ENCODE measurements at places on chromosomes 3 and 15.

- H3K36me3 ChIP-seq: no peaks in the 10 kb centered on the region
- H3K4me3 ChIP-seq: no peak overlapping the region
- no peaks in the 10 kb centered on the region for H3K4me1 ChIP-seq
- no peak for DNase-seq
- H3K27me3 ChIP-seq: no peaks in the 10 kb centered on the region
Observed at GRCh38 chr3:53511246-53511645, 16.8 kb downstream of the CACNA1D start.

- no peak overlapping the region for H3K27ac ChIP-seq
- H3K4me3 ChIP-seq: no peak overlapping the region
- no peak for DNase-seq
- peaks cover 6% of the 10 kb centered on the region for H3K27me3 ChIP-seq
Observed at GRCh38 chr15:84961114-84961452, 20.6 kb upstream of the PDE8A start.

- H3K4me1 ChIP-seq: no peaks in the 10 kb centered on the region
- H3K36me3 ChIP-seq: no peaks in the 10 kb centered on the region
- H3K4me3 ChIP-seq: no peak overlapping the region
- no peak for DNase-seq
Observed at GRCh38 chr3:56059731-56060130, 408.5 kb downstream of the ERC2 start.

- no peak for DNase-seq
- peak overlapping the region; percentile 96 for H3K4me3 ChIP-seq
- peaks cover 3% of the 10 kb centered on the region for H3K4me1 ChIP-seq
- H3K27me3 ChIP-seq: no peaks in the 10 kb centered on the region
- H3K27ac ChIP-seq: peak overlapping the region; percentile 97
- H3K36me3 ChIP-seq: peaks cover 27% of the 10 kb centered on the region
Observed at GRCh38 chr3:179603321-179603720, 1.1 kb downstream of the MRPL47 start.

GRCh38 chr3:181705086-181705480 lies 6.6 kb upstream of the SOX2 start:
- peaks cover 58% of the 10 kb centered on the region for H3K27me3 ChIP-seq
- no peak overlapping the region for H3K27ac ChIP-seq
- DNase-seq: no peak

- no peak overlapping the region for H3K4me3 ChIP-seq
- peaks cover 31% of the 10 kb centered on the region for H3K4me1 ChIP-seq
- no peaks in the 10 kb centered on the region for H3K27me3 ChIP-seq
- DNase-seq: no peak
- no peaks in the 10 kb centered on the region for H3K36me3 ChIP-seq
Observed at GRCh38 chr15:52440946-52441345, 87.7 kb downstream of the MYO5A start.

DNA sequence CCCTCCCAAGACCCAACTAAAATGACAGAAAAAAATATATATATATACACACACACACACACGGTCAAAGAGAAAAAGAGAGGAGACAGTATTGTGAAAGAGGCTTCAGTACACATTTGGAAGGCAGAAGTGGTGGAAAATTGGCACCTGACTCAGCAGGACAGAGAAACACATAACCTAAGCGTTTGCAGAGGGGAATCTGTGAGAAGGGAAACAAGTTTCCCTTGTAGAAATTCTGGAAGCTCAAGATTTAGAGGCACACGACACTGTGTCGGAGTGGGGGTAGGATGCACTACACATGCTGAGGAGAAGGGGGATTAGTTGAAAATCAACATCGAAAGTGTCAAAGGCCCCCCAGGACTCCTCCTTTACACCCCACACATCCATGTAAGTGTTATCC lies 53.1 kb downstream of the PAK2 start:
- H3K27ac ChIP-seq: peak overlapping the region; percentile 63
- H3K36me3 ChIP-seq: peaks cover 4% of the 10 kb centered on the region
- no peak for DNase-seq
- peak overlapping the region; percentile 54 for H3K4me3 ChIP-seq
- peaks cover 20% of the 10 kb centered on the region for H3K4me1 ChIP-seq

GRCh38 chr3:55264919-55265318 lies 222.2 kb downstream of the WNT5A start:
- H3K4me3 ChIP-seq: no peak overlapping the region
- H3K36me3 ChIP-seq: no peaks in the 10 kb centered on the region
- H3K27ac ChIP-seq: no peak overlapping the region
- H3K4me1 ChIP-seq: no peaks in the 10 kb centered on the region
